Endothelial cell of umbilical vein (primary cell): ENCODE measurements at places on chromosomes 3 and 15. TPM values are rescaled to one million over a fixed set of nuclear protein-coding genes. Genes with fewer than 3 reads are reported as not detected.

The GHSR gene
- not detected in 2 replicates for polyA plus RNA-seq

DNA sequence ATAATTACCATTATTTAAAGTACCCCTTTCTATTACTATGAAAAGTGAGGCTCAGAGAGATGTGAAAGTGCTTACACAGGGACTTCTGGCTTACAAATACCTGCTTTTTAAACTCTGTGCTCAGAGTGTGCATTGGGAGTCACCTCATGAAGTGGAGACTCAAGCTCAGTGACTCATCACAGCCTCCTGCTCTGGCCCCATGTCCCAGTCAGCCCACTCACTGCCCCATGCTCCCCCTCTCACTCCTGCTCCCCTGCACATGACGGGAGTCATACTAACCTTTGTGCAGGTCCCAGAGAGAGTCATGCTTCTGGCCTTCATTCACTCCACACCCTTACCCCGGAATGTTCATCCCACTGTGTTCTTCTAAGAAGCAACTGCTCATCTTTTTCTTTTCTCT lies 20.2 kb downstream of the CCR1 start:
- DNase-seq, result no peak

DNA sequence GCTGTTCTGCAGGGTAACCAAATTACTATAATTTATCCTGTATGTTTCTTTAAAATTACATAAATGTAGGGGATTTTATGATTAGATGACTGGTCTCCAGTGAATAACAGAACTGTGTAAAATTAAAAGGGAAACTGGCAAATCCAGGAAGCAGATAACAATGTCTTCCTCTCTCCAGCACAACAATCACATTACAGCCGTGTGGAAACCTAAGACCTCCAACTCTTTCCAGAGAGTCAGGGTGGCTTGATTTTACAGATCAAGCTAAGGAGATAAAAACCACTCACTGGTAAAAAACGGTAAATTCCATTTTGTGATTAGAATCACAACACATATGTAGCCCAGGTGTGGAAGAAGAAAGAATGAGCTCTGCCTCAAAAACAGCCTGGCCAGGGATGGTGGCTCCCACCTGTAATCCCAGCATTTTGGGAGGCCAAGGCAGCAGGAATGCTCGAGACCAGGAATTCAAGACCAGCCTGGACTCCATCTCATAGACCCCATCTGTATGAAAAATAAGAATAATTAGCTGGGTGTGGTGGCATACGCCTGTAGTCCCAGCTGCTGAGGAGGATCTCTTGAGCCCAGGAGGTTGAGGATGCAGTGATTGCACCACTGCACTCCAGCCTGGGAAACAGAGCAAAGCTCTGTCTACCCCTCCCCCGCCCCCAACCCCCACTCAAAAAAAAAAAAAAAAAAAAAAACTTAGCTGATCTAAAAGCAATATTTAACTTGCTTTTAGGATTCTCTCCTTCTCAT lies 29.0 kb downstream of the IL17RD start:
- DNase-seq, result peak; percentile 66

The ANXA2 gene
- polyA plus RNA-seq, result 2,745 and 3,299 TPM in 2 replicates

- no peak for DNase-seq
Observed at GRCh38 chr3:73674280-73674679, 49.5 kb upstream of the PDZRN3 start.
